Activated T-helper 17 cell treated with anti-CD3 and anti-CD28 coated beads, Interleukin-2, amount 50 U/mL, for 72 hours (primary cell): ENCODE measurements at places on chromosomes 6 and 20. TPM values are rescaled to one million over a fixed set of nuclear protein-coding genes. Genes with fewer than 3 reads are reported as not detected.

Gene PCMT1
- 48.6 TPM for total RNA-seq

- ATAC-seq: peak; percentile 60
These were observed 12.0 kb downstream of the LRP11 start for GRCh38 chr6:149852180-149852579.

GRCh38 chr20:726160-726559, 42.1 kb downstream of the SLC52A3 start:
- no peak for ATAC-seq

Gene SNHG17
- 142 TPM for total RNA-seq

- ATAC-seq: no peak
These were observed 44.7 kb downstream of the RSPH3 start for GRCh38 chr6:158955255-158955654.

GRCh38 chr6:11398451-11399326, 138.9 kb upstream of the TMEM170B start:
- no peak for ATAC-seq

Gene RBBP8NL
- total RNA-seq: not detected

Gene SSTR4
- not detected for total RNA-seq

- peak; percentile 53 for ATAC-seq
These were observed 503 bp downstream of the PPDPF start for GRCh38 chr20:63520934-63521601.

- ATAC-seq: no peak
These were observed 317.3 kb downstream of the TAF4 start for GRCh38 chr20:61748376-61748775.

- no peak for ATAC-seq
These were observed 142.5 kb upstream of the FERMT1 start for GRCh38 chr20:6265204-6265904.

Gene TNXB
- 26.8 TPM for total RNA-seq

- peak; percentile 34 for ATAC-seq
These were observed 18.8 kb downstream of the HIVEP2 start for GRCh38 chr6:142926177-142926493.

DNA sequence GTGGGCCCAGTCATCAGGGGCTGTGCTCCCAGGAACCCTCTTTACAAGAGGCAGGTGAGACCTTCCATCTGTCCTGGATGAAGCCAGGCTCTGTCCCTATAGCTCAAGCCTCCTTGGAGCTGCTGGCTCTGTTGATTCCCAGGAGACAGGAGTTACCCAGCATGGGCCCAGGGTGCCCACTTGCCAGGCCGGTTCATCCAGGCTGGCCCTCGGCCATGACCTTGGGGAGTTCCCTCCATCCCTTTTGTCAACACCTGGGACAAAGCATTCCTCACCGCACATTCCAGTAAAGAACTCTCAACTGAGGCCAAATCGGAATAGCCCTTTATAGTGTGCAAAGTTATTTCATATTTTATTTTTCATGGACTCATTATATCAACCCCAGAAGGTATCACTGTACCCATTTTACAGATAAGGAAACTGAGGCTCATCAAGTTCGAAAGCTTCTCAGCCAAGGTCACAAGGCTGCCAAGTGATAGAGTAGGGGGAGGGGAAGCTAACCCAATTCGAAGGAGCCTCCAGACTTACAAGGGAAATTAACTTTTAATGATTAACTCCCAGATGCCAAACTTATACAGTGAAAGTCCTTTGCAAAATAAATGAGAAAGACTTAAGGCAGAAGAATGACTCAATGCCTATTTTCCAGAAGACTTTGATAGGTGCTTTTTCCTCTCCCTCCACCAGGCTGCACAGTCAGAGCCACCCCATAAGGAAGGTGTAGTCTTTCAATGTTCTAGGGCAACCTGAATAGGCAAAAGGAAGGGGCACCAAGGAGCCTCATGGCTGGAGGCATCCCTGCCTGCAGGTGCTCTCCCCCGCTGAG, 18.5 kb downstream of the SDC4 start:
- no peak for ATAC-seq

- ATAC-seq: no peak
These were observed 72.8 kb upstream of the CNR1 start for GRCh38 chr6:88238901-88239300.

Gene COL19A1
- total RNA-seq: 1.3 TPM

GRCh38 chr6:24214984-24215383, 89.0 kb downstream of the NRSN1 start:
- no peak for ATAC-seq

DNA sequence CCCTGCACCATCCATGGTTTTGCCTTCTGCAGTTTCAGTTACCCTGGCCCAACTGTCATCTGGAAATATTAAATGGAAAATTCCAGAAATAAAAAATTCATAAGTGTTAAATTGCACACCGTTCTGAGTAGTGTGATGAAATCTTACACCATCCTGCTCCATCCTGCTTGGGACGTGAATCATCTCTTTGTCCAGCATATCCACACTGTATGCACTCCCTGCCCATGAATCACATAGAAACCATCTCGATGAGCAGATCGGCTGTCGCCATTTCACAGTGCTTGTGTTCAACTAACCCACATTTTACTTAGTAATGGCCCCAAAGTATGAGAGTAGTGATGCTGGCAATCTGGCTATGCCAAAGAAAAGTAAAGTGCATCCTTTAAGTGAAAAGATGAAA, 105.9 kb upstream of the ID4 start:
- no peak for ATAC-seq

Gene SMLR1
- not detected for total RNA-seq

DNA sequence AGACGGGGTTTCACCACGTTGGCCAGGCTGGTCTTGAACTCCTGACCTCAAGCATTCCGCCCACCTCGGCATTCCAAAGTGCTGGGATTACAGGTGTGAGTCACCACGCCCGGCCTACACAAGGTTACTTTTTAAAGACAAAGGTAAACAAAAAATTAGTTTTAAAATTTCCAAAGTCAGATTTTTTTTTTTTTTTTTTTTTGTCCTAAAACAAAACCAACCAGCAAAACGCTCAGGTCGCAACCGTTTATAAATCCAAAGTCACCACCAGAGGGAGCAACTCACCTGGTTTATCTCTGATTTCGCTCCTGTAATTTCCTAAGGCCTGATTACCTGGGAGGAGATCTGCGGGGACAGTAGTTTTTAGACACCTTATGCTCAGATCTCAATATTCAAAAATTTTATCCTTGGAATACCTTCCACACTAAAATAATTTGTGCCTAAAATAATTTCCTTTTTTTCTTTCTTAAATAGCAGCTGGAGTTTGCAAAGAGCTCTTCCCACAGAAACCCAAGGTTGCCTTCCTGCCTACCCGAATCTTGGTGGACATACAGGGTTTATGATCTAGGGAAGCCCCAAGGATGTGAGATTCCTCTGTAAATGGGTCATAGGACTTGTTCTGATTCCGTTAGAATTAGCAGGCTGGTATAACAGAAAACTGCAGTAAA, 19.8 kb upstream of the TREM1 start:
- no peak for ATAC-seq

- no peak for ATAC-seq
These were observed 105.4 kb upstream of the MCHR2 start for GRCh38 chr6:100099189-100100074.

DNA sequence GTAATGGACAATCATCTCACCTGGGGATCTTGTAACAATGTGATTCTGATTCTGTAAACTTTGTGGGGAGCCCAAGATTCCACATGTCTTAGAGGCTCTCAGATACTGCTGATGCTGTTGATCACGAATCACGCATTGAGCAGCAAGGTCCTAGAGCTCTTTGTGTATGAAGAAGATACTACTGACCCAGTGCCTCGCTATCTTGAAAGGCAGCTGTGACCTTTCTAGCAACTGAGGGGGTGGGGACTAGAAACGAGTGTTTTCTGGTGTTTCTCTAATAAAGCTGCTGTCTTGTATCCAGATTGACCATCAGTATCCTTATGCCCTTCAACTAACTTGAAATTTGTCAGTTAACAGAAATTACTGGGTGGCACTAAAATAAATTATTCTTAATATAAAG, 142.9 kb downstream of the MTHFD1L start:
- ATAC-seq: no peak

DNA sequence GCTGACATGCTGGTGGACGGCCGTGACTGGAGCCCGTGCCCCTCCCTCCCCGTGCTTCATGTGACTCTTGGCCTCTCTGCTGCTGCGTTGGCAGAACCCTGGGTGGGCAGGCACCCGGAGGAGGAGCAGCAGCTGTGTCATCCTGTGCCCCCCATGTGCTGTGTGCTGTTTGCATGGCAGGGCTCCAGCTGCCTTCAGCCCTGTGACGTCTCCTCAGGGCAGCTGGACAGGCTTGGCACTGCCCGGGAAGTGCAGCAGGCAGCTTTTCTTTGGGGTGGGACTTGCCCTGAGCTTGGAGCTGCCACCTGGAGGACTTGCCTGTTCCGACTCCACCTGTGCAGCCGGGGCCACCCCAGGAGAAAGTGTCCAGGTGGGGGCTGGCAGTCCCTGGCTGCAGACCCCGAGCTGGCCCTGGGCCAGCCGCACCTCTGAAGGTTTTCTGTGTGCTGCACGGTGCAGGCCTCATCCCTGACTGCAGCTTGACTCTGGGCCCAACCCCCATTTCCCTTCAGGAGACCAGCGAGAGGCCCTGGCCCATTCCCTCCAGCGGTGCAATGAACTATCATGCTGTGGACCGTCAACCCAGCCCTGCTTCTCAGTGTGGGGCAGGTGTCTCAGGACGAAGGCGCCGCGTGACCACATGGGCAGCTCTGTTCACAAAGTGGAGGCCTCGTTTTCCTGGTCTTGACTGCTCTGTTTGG, 8.1 kb downstream of the NPBWR2 start:
- no peak for ATAC-seq

Gene CRISP2
- total RNA-seq: not detected

Gene BPIFB2
- not detected for total RNA-seq

DNA sequence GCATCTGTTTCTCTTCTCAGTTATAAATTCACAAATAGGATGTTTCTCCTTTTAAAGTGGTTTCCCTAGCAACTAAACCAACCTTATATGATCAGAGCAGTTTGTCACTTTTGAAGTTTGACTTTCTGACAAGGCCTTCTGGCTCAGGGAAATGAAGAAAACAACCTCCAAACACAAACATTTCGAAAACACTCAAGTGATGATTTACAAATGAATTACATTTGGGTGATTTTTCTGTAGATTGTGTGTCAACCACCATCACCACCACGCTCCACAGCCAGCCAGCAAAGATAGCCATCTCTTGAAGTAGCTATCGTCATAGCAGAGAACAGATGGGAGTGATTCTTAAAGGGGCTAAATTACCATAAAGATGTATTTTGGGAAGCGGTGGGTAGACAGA, 16.5 kb upstream of the MLIP start:
- ATAC-seq: no peak

DNA sequence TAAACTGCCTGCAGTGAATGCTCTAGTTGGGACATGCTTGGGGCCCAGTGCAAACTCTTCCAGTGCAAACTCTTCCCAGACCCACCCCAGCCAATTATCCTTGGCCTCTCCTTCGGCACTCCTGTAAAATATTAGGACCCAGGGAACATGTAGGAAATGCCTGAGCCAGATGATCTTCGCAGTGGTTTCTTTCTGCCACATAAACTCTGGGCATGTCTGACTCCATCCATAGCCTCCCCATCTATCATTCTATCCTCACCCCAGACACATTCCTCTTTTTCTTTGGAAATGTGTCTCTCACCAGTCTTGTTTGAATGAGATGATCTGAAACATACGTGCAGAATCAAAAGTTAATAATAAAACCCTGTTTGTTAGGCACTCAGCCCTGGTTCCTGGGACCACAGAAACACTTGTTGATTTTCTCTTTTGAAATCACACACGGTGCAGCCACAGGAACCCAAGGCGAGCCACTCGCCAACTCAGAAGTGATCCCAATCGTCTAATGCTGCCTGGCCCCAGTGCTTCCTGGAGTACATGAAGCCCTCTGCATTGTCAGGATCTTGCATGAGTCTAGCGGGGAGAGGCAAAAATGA, 108.9 kb upstream of the CST7 start:
- ATAC-seq: no peak

GRCh38 chr6:80789912-80790570, 683.6 kb downstream of the BCKDHB start:
- ATAC-seq: no peak

- no peak for ATAC-seq
These were observed 156.9 kb downstream of the GPX5 start for GRCh38 chr6:28682542-28682941.

Gene ZBTB2
- 12.9 TPM for total RNA-seq

Gene SYNGAP1
- total RNA-seq: 43.2 TPM

Gene GPSM3
- 227 TPM for total RNA-seq

Gene SERPINB6
- 22.1 TPM for total RNA-seq

Gene MOXD1
- total RNA-seq: not detected

DNA sequence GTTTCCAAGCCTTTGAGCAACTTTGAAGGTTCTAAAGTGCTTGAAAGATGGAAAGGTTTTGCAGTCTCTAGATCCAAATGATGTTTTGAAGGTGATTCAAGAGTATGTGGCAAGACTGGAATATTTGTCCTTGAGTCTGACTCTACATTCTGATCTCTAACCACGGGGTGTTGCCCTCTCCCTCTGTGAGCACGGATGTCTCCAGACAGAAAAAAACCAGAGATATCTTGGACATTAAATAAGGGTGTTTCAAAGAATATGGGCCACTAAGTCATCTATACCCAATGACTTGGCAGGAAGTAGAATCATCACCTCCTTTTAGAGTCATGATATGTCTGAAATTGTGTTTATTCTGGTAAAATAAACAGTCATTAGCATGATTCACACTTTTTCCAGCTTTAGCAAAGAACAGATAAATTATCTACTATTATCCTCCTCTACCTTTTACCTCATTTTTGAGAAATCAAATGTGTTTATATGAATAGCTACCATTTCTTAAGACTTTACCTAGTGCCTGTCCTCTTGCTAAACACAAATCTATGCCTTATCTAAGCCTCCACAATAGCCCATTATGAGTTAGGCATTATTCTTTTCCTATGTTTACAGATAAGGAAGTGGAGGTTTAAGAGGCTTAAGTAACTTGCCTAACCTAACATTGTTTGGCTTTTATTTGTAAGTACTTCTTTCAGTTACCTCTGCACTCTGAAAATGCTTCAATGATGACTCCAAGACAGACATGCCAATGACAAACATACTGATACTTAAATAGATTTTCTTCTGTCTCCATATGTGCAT, 384.4 kb downstream of the BMP2 start:
- no peak for ATAC-seq

Gene SLC17A2
- total RNA-seq: not detected

DNA sequence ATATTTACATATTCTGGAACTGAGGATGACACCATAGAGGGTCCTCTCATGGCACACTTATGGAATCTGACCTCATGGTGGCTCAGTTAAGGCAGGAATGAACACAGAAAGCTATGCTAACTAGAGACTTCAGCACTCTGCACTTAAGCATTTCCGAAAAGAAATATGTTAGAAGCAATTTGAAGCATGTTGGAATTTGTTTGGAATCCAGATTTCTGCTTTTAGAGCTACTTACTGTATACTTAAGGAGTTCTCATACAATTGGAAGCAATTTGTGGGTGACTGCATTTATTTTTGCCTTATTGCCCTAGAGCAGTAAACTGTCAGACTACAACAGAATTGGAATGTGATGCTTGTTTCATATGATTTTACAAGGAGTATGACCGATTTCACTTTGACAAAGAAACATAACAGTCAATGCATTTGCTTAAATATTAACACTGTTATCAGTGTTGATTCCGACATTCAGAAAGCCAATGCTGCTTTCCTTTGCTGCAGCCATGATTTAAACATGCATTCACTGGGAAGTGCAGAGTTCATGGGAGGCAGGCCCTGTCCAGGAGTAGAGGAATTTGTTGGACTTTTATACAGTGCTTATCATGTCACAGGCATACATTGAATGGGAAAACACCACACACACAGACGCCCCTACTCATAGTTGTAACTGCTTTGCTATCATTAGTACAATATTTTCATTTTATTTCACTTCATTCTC, 244.4 kb downstream of the SAMD5 start:
- no peak for ATAC-seq

Gene ARMH2
- total RNA-seq: 0.43 TPM
